ENCODE measurements at places on chromosomes 6 and 20. TPM values are rescaled to one million over a fixed set of nuclear protein-coding genes. Genes with fewer than 3 reads are reported as not detected.
A peak's percentile ranks its signal among the peaks of the same experiment; 100 is the strongest.

DNA sequence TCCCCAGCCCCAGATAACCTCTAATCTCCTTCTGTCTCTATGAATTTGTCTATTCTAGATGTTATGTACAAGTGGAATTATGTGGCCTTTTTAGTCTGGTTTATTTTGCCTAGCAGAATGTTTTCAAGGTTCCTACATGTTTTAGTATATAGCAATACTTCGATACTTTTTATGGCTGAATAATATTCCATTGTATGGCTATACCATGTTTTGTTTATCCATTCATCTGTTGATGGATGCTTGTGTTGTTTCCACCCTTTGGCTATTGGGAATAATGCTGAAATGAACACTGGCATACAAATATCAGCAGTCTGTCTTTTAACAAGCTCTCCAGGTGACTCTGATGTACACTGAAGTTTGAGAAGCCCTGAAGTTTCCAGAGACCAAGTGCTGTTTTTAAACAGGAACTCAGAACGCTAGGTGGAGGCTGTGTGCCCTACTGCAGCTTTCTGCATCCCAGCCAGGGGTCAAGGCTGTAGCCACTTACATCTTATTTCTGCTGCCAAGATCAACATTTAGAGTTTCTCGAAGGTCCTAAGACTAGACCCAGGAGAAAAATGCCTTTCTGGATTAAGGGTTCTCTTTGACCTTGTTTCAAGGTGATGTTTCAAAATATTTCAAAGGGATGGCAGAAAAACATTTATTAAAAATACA is 123.0 kb downstream of the SOBP start:
- DNase-seq: no peak
- peaks cover 5% of the 10 kb centered on the region for H3K27me3 ChIP-seq
- H3K36me3 ChIP-seq: no peaks in the 10 kb centered on the region
- no peak overlapping the region for H3K4me3 ChIP-seq
- peaks cover under 1% of the 10 kb centered on the region for H3K4me1 ChIP-seq

GRCh38 chr6:53866226-53866625 is 71.4 kb downstream of the LRRC1 start:
- no peak for DNase-seq
- H3K27ac ChIP-seq: no peak overlapping the region
- H3K4me1 ChIP-seq: no peaks in the 10 kb centered on the region
- H3K4me3 ChIP-seq: no peak overlapping the region
- no peaks in the 10 kb centered on the region for H3K27me3 ChIP-seq

- peaks cover 28% of the 10 kb centered on the region for H3K27me3 ChIP-seq
- H3K4me3 ChIP-seq: no peak overlapping the region
These were observed 53.9 kb downstream of the OTOR start for GRCh38 chr20:16801919-16802651.

Gene KCNQ2
- total RNA-seq: 0.10 TPM

DNA sequence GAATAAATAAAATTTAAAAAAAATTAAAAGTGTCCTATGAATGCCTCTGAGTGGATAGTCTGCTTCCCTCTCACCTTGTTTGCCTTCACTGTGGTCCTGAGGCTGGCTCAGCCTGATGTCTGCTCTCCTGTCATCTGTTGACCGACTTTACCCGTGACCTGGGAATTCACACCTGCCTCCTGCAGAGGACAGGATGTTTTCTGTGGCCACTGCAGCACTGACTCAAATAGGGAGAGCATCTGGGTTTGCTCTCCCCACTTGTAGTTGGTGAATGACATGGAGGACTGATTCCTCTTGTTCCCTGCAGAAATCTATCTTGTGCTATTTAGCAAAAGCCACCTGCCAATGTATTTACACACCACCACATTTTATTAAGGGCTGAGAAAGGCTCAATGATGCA is 52.4 kb upstream of the ERVFRD-1 start:
- peak; percentile 9 for DNase-seq
- H3K27me3 ChIP-seq: peaks cover 10% of the 10 kb centered on the region
- peaks cover 21% of the 10 kb centered on the region for H3K4me1 ChIP-seq
- H3K4me3 ChIP-seq: no peak overlapping the region
- H3K36me3 ChIP-seq: no peaks in the 10 kb centered on the region

- peak; percentile 6 for DNase-seq
- no peaks in the 10 kb centered on the region for H3K36me3 ChIP-seq
- H3K27ac ChIP-seq: no peak overlapping the region
- H3K4me3 ChIP-seq: no peak overlapping the region
These were observed 291.2 kb upstream of the ADGRB3 start for GRCh38 chr6:68343901-68344300.

Gene OR12D3
- not detected for total RNA-seq

GRCh38 chr6:163333701-163334663 is 80.5 kb upstream of the QKI start:
- peaks cover 3% of the 10 kb centered on the region for H3K27me3 ChIP-seq
- no peak overlapping the region for H3K27ac ChIP-seq
- H3K36me3 ChIP-seq: no peaks in the 10 kb centered on the region
- no peak overlapping the region for H3K4me3 ChIP-seq
- no peaks in the 10 kb centered on the region for H3K4me1 ChIP-seq
- DNase-seq: no peak

DNA sequence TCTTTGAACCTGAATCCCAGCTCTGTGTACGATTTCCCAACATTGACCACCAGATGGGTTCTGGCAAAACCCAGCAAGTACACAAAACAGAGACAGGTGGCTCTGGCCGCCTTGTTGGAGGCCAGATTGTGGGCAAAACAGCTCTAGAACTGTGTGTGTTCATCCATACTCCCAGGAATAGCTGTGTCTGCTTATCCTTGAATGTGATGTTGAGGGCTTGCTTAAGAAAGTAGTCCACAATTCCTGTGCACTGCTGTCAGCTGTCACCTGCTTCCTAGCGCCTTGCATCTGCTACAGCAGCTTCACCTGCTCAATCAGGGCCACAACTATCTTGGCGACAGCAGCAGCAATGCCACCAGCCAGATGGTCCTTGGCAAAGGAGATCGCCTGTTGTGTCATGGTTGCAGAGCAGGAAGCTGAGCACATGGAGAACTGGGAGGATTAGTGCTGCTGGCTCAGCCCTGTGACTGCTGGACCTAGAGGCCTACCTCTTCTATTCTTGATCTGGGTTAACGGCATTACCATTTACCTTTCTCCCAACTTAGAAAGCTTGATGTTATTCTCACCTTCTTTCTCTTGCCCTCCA is 3.7 kb upstream of the SMAP1 start:
- H3K27me3 ChIP-seq: peaks cover 11% of the 10 kb centered on the region
- H3K36me3 ChIP-seq: peaks cover 13% of the 10 kb centered on the region
- DNase-seq: no peak
- H3K27ac ChIP-seq: no peak overlapping the region
- no peak overlapping the region for H3K4me3 ChIP-seq

DNA sequence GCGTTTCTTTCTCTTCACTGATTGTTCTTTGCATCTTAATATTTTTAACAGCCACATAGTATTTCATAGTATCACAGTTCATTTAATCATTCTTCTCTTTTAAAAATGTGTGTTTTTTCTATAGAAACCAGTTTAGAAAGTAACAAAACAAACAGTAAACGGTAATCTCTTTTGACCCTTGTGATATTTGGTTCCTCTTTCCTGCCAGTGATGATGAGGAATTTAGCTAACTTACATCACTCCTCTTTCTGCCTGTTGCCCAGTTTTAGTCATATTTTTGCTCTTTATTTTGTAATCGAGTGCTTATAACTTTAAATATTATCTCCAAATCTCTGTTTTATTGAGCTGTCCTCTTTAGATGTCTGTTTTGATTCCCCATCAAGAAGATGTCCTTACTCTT is 38.1 kb upstream of the ZBTB24 start:
- H3K27me3 ChIP-seq: peaks cover 2% of the 10 kb centered on the region
- no peak overlapping the region for H3K27ac ChIP-seq
- peaks cover 16% of the 10 kb centered on the region for H3K4me1 ChIP-seq
- peaks cover 3% of the 10 kb centered on the region for H3K36me3 ChIP-seq
- no peak overlapping the region for H3K4me3 ChIP-seq

DNA sequence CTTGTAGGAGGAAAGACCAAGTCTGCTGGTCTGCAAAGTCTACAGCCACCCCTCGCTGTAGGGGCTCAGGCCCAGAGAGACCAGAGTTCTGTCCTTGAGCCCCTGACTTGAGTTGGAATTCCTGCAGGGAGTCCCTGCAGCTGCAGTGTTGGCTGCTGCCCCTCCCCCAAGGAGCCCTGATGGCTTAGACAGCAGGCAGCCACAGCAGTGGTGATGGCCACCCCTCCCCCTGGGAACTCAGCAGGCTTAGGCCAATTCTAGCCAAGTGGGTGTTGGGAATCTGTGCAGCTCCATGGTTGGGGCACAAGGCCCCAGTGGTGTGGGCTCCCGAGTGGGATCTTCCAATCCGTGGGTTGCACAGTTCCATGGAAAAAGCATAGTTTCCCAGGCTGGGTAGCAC is 345.4 kb downstream of the CD109 start:
- no peak for DNase-seq
- H3K27me3 ChIP-seq: no peaks in the 10 kb centered on the region
- no peaks in the 10 kb centered on the region for H3K36me3 ChIP-seq
- no peaks in the 10 kb centered on the region for H3K4me1 ChIP-seq

GRCh38 chr6:136411453-136412354 is 122.1 kb upstream of the BCLAF1 start:
- H3K36me3 ChIP-seq: no peaks in the 10 kb centered on the region
- peaks cover 9% of the 10 kb centered on the region for H3K4me1 ChIP-seq
- no peaks in the 10 kb centered on the region for H3K27me3 ChIP-seq

GRCh38 chr6:70107852-70108629 is 194.8 kb downstream of the COL9A1 start:
- H3K27me3 ChIP-seq: peaks cover 8% of the 10 kb centered on the region
- H3K36me3 ChIP-seq: no peaks in the 10 kb centered on the region
- no peaks in the 10 kb centered on the region for H3K4me1 ChIP-seq
- peak; percentile 26 for DNase-seq
- H3K4me3 ChIP-seq: no peak overlapping the region

DNA sequence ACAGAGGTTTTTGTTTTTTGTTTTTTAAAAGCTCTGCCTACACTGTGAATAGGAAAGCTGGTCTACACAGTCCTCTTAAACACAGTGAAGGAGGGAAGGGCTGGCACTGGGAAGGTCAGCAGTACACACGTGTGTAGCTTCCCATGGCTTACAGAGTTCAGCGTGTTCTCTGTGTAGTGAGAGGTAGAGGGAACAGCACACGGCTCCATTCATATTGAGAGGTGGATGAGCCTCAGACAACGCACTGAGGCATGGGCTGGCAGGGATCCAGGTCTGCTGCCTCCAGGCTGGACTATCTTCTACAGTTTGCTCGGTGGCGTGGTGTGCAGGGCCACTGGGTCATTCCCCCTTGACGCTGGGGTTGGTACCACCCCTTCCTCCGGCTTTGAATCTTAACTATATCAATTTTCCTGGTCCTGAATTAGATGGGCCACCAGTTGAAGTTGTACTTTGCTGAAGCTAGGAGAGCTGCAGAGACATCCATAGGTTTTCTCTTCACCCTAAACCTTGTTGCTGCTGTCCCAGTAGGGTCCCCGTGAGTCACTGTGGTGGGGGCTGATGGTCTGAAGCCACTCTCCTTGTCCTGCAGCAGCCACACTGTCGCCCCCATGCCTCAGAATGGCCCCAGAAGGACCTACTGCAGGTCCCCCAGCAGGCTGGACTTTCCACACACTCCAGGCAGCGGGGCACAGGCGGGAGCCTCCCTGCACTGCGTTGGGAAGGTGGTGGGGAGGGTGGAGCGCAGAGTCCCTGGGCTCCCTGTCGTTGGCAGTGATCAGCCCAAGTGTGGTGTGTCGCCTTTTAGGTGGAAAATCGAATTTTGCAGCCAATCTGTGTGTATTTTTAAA is 2.0 kb downstream of the ARFGAP1 start:
- H3K4me1 ChIP-seq: peaks cover 29% of the 10 kb centered on the region
- H3K36me3 ChIP-seq: peaks cover 4% of the 10 kb centered on the region
- no peak for DNase-seq
- no peaks in the 10 kb centered on the region for H3K27me3 ChIP-seq
- H3K27ac ChIP-seq: peak overlapping the region; percentile 31

GRCh38 chr6:55601120-55601519 is 22.1 kb upstream of the HMGCLL1 start:
- H3K4me1 ChIP-seq: no peaks in the 10 kb centered on the region
- H3K4me3 ChIP-seq: no peak overlapping the region
- DNase-seq: no peak

- H3K4me1 ChIP-seq: no peaks in the 10 kb centered on the region
- H3K27ac ChIP-seq: no peak overlapping the region
- peaks cover 12% of the 10 kb centered on the region for H3K27me3 ChIP-seq
- DNase-seq: no peak
- no peaks in the 10 kb centered on the region for H3K36me3 ChIP-seq
- no peak overlapping the region for H3K4me3 ChIP-seq
These were observed 15.1 kb upstream of the SNX3 start for GRCh38 chr6:108275976-108276375.

Gene TLDC2
- total RNA-seq: not detected

GRCh38 chr6:10315658-10316372 is 99.1 kb downstream of the TFAP2A start:
- H3K27ac ChIP-seq: no peak overlapping the region
- DNase-seq: no peak
- no peaks in the 10 kb centered on the region for H3K36me3 ChIP-seq
- H3K4me1 ChIP-seq: no peaks in the 10 kb centered on the region

Gene TMEM242
- total RNA-seq: 7.9 TPM

DNA sequence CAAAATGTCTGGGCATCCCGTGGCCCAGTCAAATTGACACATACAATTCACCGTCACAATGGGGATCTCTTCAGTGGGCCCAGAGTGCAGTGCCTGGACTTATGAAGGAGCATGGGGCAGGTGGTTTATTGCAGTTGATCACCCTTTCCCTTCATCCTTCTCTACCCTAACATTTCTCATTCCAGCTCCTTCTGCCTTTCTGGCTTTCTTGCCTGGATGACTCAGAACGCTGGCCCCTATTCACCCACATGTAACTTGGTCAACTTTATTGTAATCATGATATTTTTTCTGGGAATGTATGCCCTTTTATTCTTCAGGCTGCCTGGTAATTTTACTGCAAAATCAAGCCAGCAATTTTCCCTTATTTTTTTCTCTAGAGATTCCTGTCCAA is 179.9 kb upstream of the DTNBP1 start:
- no peak overlapping the region for H3K27ac ChIP-seq
- H3K4me1 ChIP-seq: no peaks in the 10 kb centered on the region
- no peak for DNase-seq
- H3K4me3 ChIP-seq: no peak overlapping the region
- H3K27me3 ChIP-seq: no peaks in the 10 kb centered on the region
- H3K36me3 ChIP-seq: no peaks in the 10 kb centered on the region

Data from activated CD4-positive, alpha-beta T cell treated with anti-CD3 and anti-CD28 coated beads, Interleukin-2, amount 10 ng/mL, durations not matched to agents 7 days and 5 days (primary cell).